ENCODE measurements at places on chromosomes 7 and 10.
A peak's percentile ranks its signal among the peaks of the same experiment; 100 is the strongest.

GRCh38 chr7:141652691-141653090 lies 49.3 kb downstream of the DENND11 start:
- no peak for DNase-seq

DNA sequence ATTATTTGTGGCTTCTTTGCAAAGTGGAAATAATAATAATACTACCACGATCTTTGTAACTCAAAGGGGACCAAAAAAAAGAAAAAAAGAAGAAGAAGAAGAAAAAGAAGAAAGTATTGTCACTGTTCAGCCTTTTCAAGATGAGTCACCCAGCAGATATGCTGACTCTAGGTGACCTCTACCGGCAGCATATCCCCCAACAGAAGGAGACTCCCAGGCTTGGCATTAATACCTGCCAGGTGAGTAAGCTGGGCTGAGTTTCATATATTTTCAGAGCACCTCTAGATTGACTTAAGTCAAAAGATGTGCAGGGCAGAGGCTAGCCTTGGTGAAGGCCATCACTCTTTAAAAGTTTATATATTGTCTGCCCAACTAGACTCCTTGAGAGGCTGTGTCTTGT lies 30.4 kb upstream of the GPR26 start:
- no peak for DNase-seq

DNA sequence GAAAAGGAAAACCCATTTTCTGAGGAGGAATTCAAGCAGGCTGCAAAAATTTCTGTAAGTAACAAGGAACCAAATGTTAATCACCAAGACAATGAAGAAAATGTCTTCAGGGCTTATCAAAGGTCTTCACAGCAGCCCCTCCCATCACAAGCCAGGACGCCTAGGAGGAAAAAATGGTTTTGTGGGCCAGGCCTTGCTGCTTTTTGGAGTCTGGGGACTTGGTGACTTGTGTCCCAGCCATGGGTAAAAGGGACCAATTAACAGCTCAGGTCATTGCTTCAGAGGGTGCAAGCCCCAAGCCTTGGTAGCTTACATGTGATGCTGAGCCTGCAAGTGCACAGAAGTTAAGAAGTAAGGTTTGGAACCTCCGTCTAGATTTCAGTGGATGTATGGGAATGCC lies 55.7 kb upstream of the FOXP2 start:
- DNase-seq: no peak

GRCh38 chr10:131822692-131823245 lies 78.0 kb upstream of the PPP2R2D start:
- no peak for DNase-seq

DNA sequence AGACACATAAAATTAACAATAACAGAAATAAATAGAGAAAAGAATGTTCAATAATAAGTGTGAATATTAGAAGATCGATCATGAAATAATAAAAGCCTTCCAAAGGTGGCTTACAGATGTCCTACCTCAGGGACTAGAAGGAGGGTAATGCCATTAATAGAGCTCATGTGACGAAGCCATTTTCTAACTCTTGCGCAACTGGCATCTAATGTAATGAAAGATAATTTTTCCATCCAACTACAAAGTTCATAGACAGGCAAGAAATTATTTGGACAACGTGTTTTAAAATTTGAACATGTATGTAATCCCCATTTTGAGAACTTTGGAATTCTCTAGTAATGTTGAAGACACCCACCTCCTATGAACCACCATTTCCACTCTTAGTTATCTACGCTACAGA lies 1394.3 kb upstream of the LRRTM3 start:
- DNase-seq: no peak

- no peak for DNase-seq
Observed at GRCh38 chr10:96596422-96597407, 9.9 kb upstream of the TM9SF3 start.

- no peak for DNase-seq
Observed at GRCh38 chr7:90472805-90473540, 3.5 kb downstream of the PTTG1IP2 start.

GRCh38 chr7:8507566-8507965 lies 74.2 kb downstream of the NXPH1 start:
- no peak for DNase-seq

DNA sequence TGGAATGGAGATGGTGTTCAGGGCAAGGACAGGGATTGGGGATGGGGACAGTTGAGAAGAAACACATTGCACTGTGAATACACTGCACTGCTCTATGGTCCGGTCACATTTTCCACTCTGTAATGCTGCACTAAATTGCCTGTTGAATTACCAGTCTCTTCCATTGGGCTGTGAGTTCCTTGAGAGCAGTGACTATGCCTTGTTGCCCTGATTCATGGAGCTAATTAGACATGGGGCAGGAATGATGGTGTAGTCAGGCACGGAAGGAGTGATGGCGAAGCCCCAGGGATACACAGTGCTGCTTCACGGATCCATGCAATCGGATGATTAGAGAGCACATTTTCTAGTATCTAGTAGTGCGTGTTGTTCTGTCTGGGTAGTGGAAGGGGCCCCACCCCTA lies 25.4 kb upstream of the GPAM start:
- no peak for DNase-seq

- DNase-seq: peak; percentile 22
Observed at GRCh38 chr7:144011458-144012230, 11.5 kb downstream of the OR6B1 start.

DNA sequence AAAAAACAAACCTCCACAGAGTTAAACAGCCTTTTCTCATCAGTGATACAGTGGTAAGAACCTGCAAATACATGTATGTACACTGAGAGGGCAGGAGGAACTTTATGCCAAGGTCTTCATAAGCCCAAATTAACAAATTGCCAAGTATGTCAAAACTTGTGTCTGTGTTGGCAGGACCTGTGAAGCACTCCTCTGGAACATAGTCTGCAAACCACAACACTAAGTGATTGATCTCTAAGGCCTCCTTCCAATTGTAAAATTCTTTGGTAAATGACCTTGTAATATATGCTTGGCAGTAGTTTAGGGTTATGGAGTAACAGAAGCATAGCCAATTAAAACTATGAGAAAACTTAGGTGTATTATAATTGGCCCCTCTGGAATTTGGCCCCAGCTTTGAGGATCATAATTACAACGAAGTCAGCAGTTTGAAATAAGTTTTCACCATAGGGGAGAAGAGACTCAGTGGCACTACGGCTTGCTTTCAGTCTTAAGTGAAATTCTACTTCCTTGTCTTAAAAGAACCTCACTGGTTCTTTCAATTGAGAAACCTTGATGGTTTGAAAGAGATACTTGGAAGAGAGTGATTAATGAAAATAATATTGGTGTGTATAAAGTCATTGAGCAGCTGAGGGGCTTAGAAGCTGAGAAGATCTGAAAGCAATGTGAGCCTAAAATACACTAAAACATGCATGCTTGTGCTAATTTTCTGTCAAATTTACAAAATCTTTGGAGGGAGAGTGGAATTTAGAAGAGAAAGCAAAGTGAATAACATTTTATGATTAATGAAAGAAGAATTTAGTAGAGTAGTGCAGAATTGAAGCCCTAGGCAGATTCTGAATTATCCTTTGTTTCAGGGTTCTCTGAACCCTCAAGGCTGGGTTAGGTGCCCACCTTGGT lies 57.6 kb downstream of the CNNM2 start:
- DNase-seq: no peak

- no peak for DNase-seq
Observed at GRCh38 chr7:107850643-107851042, 40.3 kb upstream of the DLD start.

- DNase-seq: no peak
Observed at GRCh38 chr7:33624215-33624614, 281.1 kb upstream of the BMPER start.

DNA sequence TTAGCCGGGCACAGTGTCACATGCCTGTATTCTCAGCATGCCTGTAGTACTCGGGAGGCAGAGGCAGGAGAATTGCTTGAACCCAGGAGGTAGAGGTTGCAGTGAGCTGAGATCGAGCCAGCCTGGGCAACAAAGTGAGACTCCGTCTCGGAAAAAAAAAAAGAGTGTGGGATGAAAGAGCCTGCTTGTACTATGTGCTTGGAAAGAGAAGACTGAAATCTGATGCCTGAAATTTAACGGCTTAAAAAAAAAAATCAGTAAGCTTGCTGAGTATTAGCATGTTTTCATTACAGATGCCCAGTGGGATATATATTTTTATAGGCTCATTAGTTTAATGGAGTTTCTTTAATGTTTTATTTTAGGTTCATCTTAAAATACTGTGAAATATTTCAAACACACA lies 4.2 kb downstream of the NT5C2 start:
- no peak for DNase-seq

DNA sequence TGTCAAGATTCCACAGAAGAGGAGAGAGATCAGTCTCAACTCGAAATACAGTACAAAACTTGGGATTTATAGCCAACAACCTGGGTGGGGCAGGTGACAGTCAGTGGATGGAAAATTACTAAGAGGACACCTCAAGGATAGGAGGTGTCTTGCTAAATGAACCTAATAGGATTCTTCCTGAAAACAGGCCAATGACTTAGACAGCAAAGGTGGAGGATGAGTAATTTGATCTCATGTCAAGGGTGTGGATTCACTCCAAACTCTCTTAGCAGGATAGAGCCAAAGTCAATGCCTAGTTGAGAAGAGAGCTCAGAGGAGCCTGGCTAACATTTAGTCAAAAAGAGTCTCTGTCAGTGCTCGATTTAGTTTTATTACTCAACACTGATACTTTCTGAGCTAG lies 106.7 kb upstream of the INSYN2A start:
- no peak for DNase-seq

GRCh38 chr7:42283553-42283952 lies 46.5 kb upstream of the GLI3 start:
- DNase-seq: no peak

- no peak for DNase-seq
Observed at GRCh38 chr10:29078919-29079318, 210.0 kb upstream of the LYZL1 start.

GRCh38 chr7:104529567-104529966 lies 201.2 kb downstream of the LHFPL3 start:
- DNase-seq: no peak

DNA sequence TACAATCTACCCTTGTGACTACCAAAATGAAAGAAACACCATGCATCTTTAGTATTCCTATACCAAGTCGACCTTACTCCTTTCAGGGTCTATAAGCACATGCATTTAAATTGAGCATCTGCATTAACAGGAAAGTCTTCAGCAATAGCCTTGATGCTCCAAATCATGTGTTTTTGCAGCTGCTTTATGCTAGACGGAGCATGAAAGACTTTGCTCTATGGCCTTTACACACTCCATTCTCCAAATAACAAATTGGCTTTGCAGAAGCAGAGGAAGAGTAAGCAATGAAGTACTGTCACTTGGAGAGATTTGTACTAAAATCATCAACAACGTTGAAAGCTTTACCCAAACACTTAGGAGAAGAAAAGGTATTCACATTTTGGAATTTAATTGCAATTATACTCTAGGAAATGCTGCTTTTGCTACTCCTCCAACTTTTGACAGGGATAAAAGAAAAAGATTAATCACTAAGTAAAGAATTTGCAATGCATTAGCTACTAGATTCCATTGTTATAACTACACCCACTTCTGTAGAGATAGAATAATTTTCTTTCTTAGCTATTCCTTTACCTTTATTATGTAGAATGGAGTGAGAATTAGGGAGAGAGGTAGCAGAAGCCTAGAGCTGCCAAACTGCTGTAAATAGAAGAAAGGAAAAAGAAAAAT lies 131.8 kb downstream of the SEMA3E start:
- DNase-seq: no peak

DNA sequence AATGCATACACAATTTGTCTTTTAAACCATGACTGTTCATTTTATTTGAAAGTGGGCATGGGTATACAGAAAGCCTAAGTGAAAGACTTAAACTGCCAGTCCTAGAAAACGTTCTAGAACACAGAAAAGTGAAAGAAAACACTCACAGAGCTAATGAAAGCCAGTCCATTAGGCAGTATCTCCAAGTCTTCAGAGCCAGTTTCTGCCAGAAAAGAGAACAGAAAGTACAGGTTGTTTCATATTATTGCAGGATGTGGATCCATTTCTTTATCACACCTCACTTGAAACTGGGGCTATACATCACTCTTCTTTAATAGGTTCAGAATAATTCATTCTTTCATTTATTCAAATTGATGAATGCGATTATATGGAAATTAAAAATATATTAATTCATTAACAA lies 7.7 kb downstream of the PON1 start:
- no peak for DNase-seq

GRCh38 chr10:6665847-6666246 lies 85.8 kb upstream of the PRKCQ start:
- no peak for DNase-seq

DNA sequence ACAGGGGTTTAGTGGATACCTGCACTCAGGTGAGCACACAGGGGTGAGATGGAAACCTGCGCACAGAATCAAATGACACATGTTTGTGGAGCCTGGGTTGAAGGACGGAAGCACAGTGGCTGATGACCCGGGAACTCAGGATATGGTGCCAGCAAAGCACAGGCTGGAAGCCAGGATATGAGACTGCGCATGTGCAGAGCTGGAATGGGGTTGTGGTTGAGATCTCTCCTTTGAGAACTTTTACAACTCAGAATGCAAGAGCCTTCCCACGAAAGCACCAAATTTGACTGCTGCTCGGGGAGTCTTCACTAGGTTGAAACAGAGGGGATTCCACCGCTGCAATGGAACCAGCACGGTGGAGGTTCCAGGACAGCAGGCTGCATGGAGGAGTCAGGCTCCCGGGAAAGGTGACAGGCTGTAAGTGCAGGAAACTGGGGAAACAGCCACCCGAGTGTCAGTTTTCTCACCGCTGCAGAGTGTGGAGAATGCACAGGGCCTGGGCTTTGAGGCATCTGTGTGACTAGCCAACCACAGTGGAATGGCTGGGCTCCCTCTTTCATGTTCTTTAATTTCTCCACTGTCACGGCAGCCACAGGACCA lies 133.4 kb upstream of the TCERG1L start:
- DNase-seq: no peak

GRCh38 chr10:68296843-68297663 lies 34.8 kb upstream of the HNRNPH3 start:
- DNase-seq: no peak

DNA sequence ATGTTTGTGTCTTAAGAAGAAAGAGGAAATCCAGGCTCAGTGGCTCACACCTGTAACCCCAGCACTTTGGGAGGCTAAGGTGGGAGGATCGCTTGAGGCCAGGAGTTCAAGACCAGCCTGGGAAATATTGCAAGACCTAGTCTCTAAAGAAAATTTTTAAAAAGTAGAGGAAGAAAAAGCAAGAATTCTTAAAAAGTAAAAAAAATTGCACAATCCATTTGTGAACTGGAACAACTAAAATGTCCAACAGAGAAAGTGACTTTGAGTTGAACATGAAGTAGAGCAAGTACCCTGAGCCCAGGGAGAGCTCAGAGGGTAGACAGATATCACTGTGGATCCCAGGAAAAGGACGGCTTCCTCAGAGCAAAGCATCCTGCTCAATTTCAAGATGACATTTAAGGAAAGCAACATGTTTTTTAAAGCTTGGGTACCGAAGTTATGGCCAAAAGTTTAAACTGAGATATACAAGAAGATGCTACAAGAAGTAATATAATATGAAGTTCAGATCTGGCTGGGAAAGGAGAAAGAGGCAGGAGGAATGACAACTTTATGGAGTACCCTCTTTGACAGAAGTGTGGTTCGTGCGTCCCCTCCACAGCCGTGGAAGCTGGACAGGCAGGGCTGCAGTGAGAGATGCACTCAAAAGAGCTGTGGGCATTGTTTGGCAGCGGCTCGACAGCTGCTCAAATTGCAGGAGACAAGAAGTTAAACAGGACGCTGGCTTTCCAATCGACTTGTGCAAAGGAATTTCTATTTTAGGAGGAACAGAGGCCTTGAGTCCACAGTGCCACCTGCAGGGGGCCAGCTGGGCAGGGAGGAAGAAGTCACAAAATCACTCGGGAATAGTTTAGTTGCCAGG lies 201.3 kb downstream of the JCAD start:
- DNase-seq: peak; percentile 86

- DNase-seq: no peak
Observed at GRCh38 chr10:132198068-132198370, 11.3 kb downstream of the DPYSL4 start.

GRCh38 chr7:148265896-148266295 lies 324.7 kb upstream of the C7orf33 start:
- DNase-seq: no peak
